ENCODE measurements at places on chromosomes 4 and X. TPM values are rescaled to one million over a fixed set of nuclear protein-coding genes. Genes with fewer than 3 reads are reported as not detected.

- no peak for DNase-seq
Observed at GRCh38 chrX:16993791-16994318, 47.4 kb downstream of the REPS2 start.

DNA sequence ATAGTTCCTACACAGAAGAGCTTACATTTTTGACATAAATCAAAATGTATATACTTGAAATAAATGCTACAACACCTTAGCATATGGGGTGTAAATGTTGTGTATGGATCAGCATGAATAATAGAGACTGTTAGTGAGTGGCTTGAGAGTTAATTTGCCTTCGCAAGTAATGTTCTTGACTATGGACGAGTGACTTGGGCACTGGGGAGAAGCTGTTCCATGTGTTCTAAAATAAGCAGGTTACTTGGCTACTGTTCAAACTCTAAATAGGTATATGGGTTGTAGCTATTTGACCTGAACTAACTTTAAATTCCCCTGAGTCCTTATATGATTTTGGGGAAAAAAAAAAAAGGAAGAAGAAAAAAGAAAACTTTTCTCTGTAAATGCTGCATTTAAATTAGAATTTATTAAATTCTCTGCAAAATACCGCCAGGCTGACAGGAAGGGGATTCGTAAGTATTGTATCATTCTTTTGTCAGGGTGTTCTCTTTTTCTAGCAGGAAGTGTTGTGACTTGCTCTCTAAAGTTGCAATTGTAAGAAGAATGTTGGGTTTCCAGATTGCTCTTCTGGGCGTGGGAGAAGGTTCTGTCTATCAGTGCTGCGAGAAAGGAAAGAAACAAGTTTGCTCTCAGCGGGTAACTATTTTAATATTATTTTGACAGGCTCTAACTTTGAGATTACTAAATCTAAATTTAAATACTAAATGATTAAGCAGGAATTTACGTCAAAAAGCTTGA lies 32.2 kb downstream of the PLS3 start:
- DNase-seq = no peak

The RIPPLY1 gene
- 0.05 TPM for polyA plus RNA-seq

DNA sequence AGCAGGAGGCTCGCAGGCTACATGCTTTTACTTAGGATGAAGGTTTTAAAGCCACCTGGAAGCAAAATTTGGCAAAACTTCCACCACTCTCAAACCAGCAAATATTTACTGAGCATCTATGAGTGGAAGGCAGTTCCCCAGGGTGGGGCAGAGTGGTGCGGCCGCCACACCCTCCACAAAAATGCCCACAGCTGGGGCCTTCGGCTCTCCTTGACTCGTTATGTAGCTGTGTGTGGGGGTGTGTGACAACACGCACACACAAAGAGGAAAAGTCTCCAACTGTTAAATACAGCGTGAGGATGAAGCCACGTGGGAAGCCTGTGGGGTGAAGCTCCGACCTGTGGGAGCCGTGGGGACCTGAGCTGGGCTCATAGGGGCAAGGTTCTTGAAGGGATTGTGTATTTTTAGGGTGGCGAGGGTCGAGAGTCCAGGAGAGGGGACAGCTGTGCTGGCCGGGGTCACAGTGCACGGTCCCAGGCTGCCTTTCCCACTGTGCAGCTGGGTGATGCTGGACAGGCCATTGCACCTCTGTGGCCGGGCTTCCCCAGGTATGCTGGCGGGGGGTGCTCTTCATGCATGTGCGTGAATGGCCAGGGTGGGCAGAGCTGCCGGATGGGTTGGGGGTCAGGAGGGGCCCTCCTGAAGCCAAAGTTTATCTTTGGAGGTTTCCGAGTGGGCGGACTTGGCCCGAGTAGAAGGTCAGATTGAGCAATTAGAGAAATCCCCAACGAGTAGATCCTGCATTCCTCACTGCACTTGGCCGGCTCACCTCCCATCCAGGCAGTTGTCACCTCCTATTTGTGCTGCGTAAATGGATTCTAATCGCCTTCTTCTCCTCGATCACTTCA lies 25.4 kb downstream of the SORCS2 start:
- no peak for DNase-seq

GRCh38 chrX:13298836-13299235 lies 21.0 kb downstream of the ATXN3L start:
- no peak for DNase-seq

GRCh38 chr4:163085085-163085484 lies 81.6 kb downstream of the NAF1 start:
- DNase-seq = no peak

DNA sequence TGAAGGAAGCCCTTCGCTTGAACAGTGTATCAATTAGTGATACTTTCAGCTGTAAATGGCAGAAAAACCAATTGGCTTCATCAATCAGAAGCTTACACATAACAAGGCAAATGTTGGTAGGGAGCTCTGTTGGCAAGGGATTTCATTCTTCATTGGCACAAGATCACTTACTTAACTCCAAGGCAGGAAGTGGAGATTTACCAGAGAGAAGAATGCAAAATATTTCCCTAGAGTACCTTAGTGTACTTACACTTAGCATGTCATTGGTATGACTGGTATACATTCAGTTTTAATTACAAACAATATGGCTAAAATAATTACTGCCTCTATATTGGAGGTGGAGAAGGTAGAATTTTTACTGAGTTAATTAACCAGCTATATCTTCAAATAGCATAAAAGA lies 545.0 kb downstream of the GABRG1 start:
- DNase-seq = no peak

- DNase-seq = no peak
Observed at GRCh38 chrX:108447303-108447702, 7.7 kb downstream of the COL4A5 start.

DNA sequence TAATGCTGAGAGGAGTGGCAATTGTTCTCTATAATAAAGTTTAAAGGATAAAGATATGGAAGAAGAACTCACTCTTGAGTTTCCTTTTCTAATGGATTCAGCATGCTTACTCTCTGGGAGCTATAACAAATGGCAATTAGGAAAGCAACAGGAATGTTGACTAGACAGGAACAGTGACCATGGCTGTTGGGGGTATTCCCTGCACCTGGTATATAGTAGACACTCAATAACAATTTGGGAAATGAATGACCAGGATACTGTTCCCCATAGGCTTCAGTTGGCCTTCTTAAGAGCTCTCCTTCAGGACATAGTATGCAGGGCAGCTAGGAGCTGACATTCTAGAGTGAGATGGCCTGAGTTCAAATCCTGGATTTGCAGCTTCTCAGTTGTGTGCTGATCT lies 1.8 kb downstream of the LIMCH1 start:
- DNase-seq = no peak

- DNase-seq = no peak
Observed at GRCh38 chrX:109697855-109698254, 35.2 kb downstream of the ACSL4 start.

The ACTRT1 gene
- polyA plus RNA-seq = not detected

- peak; percentile 85 for DNase-seq
Observed at GRCh38 chrX:129759576-129760061, 20.1 kb upstream of the SASH3 start.

GRCh38 chrX:1336948-1337779 lies 579 bp downstream of the IL3RA start:
- DNase-seq = no peak

DNA sequence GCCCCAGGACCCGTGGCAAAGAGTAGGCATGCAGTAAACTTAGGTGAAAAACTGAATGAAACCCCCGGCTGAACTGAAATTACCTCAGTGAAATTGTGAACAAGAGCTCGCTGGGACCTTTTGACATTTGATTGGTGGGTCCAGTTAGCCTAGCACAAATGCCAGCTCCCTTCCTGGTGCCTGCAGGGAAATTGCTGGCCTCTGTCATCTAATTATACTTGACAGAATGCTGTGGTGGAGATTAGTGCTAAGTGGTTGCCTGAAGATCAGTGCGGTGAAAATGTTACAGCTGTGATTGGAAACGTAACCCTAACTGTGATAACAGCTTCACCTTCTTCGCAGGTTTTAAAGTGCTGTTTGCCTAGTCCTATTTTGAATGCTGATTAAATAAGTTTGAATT lies 43.0 kb downstream of the ADD1 start:
- DNase-seq = no peak

The XAGE1B gene
- 0.14 TPM for polyA plus RNA-seq

DNA sequence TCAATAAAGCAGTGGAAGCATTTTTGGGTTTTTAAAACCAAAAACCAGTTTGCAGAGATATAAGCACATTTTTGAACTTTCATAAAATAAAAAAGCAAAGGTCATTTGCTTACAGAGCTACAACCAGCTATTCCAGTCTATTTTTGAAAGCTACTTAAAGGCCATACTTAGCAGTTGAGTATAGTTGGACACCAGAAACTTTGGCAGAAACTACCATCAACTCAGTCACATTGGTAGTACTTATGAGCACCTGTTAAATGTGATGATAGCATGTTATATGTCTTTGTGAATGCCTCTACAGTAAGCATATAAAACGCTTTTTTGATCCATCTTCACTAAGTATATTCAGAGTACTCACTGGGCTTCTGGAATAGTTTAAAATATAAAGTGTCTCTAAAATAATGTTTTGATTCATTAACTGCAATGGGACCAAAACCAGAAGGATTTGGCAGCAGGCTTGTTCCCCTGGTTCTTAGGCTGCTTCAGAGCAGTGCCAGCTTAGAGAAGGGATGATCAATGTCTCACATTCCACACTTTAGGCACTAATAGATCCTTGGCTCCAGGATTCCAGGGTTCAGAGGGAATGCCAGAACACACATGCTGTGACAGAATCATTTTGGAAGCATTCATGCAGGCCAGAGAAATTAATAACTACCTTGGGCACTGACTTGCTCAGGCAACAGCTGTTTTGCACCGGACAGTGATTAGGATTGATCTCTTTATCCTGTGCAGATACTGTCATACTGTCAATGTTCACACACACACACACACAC lies 103.9 kb downstream of the IQCM start:
- DNase-seq = no peak

- DNase-seq = no peak
Observed at GRCh38 chrX:30248854-30249253, 1.9 kb downstream of the MAGEB1 start.

The PABPC5 gene
- 0.37 TPM for polyA plus RNA-seq

- DNase-seq = no peak
Observed at GRCh38 chr4:132709056-132709455, 440.0 kb upstream of the PCDH10 start.

DNA sequence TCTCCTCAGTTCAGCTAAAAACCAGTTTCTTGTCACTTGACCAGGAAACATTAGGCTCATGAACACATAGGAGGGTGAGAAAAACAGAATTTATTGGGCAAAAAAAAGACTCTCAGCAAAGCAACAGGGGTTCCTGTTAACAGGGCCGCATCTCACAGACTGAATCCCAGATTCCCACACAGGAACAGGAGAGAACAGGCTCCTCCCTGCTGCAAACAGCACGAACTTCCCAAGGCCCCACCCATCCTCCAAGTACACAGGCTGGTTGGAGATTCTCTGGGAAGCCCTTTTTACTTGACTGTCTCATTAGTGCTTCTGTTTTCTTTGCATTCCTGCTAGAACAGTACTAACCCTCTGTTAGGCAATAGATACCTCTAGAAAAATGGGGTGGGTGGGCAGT lies 52.4 kb upstream of the IL21 start:
- no peak for DNase-seq

The SMARCA5 gene
- polyA plus RNA-seq = 26.4 TPM

- DNase-seq = no peak
Observed at GRCh38 chr4:6338951-6339817, 69.5 kb downstream of the WFS1 start.

- DNase-seq = no peak
Observed at GRCh38 chr4:47619691-47620090, 134.6 kb downstream of the ATP10D start.

- DNase-seq = no peak
Observed at GRCh38 chr4:185534866-185535611, at the start of gene PDLIM3. PDLIM3 (minus strand) TSS chr4:185535507; CDS start chr4:185535434, 73 bp downstream.

DNA sequence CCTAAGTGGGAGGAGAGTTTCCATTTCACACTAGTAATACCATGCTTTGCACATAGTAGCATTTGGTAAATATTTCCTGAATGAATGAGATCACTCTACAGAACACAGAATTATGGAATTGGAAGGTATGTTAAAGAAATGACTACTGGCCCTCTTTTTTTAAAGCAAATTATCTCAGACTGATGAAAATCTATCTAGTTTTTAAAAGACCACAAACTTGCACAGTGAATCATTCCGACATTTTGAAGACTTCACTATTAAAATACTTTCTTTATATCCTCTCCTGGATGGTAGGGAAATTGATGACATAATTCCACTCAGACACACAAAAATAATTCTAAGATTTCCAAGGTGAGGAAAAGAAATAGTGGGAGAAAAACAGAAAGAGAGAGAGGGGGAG lies 68.4 kb upstream of the ETNPPL start:
- no peak for DNase-seq

The LRRC66 gene
- polyA plus RNA-seq = 0.41 TPM

GRCh38 chr4:105119356-105119755 lies 27.3 kb upstream of the TET2 start:
- no peak for DNase-seq

GRCh38 chr4:14151101-14151500 lies 523.6 kb upstream of the BOD1L1 start:
- no peak for DNase-seq

DNA sequence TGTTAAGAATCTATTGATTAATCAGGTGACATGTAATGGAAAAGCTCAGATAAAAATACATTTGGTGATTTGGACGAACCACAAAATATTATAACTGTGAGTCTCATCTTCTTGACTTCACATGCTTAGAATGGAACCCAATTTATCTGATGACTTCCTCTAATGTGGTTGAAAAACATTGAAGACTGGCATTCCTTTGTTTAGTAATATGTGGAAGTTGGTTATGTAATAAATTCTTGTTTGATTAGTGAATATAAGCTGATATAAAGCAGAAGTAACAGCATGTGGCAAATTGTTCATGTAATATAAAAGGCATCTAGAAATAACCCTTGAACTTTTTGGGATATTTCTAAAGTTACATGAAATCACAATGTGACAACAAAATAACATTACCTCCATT lies 9.7 kb downstream of the GIMD1 start:
- no peak for DNase-seq

GRCh38 chr4:123248085-123248659 lies 148.4 kb upstream of the SPRY1 start:
- DNase-seq = no peak

GRCh38 chr4:181599134-181599533 lies 644.1 kb upstream of the TENM3 start:
- no peak for DNase-seq

- DNase-seq = no peak
Observed at GRCh38 chr4:101348995-101349800, 1.9 kb upstream of the PPP3CA start.

GRCh38 chr4:119231491-119231890 lies 19.0 kb downstream of the USP53 start:
- DNase-seq = no peak

The CITED1 gene
- 1.3 TPM for polyA plus RNA-seq

The FGFBP2 gene
- 4.4 TPM for polyA plus RNA-seq

DNA sequence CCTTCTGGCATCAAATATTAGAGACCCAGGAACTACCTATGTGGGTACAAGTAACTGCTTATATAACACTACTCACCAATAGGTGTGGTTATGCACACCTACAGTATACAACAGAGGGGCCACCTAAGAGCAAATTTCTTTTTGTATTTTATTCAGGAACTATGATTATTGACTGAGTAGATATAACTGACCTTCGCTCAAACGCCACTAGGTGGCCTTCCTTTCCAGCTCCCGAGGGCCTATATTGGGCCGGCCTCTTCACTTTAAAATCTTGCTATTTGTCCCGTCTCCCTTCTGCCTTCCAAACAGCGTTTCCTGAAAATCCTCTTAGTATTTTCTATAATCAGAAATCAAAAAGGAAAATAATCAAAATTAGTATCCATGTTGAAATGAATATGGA lies 19.9 kb upstream of the PABPC5 start:
- DNase-seq = no peak

The CCDC160 gene
- 0.43 TPM for polyA plus RNA-seq

- no peak for DNase-seq
Observed at GRCh38 chrX:110204986-110205385, 112.9 kb downstream of the AMMECR1 start.

GRCh38 chrX:17597327-17597726 lies 140.0 kb upstream of the SCML1 start:
- DNase-seq = no peak
